ENCODE measurements at places on chromosomes 6 and 20.
A peak's percentile ranks its signal among the peaks of the same experiment; 100 is the strongest.

- DNase-seq: peak; percentile 53
Measured at GRCh38 chr6:146968041-146968760, 236.0 kb upstream of the STXBP5 start.

GRCh38 chr6:13419422-13420195, 67.8 kb downstream of the GFOD1 start:
- DNase-seq: no peak

DNA sequence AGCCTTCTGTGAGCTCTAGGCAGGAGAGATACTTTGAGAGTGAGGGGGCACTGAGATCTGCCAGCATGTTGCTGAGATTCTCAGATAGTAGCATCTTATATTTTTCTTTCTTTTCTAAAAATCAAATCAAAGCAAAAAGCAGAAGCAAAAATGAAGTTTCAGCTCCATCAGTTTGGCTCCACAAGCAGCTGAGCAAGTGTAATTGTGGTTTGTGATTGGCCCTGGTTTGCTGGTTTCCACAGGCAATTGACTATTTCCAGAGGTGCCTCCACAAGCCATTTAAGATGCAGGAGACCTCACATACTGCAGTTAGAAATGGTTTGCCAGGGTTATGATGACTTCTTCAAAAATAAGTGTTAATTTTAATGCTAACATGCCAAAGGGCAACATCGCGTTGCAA, 4.3 kb downstream of the SLC35D3 start:
- no peak for DNase-seq

DNA sequence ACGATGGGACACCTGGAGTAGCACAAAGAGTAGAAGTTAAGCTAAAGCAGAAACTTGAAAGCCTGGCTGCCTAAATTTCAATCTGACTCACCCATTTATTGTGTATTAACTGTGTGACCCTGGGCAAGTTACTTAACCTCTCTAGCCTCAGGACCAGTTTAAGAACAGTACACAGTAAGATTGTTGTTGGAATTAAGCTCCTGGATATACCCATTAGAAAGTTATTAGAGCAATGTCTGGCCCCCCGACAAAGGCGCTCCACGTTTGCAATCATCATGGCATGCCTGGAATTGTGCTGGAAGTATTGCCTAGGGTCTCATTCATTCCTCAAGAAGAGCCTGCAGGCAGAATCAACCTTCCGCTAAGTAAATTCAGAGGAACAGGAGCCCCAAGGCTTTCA, 1.4 kb downstream of the SDC4 start:
- DNase-seq: no peak

GRCh38 chr6:15244620-15245360, 1.1 kb upstream of the JARID2 start:
- no peak for DNase-seq

GRCh38 chr20:17664025-17664633, 17.9 kb downstream of the RRBP1 start:
- DNase-seq: no peak

Data from GM04504 (cell line).